ENCODE measurements at places on chromosomes 7 and 10. TPM values are rescaled to one million over a fixed set of nuclear protein-coding genes. Genes with fewer than 3 reads are reported as not detected.

GRCh38 chr10:28679581-28680357 is 2.4 kb downstream of the BAMBI start:
- no peak for DNase-seq
- no peak overlapping the region for H3K27ac ChIP-seq
- H3K4me1 ChIP-seq: peaks cover 46% of the 10 kb centered on the region
- no peaks in the 10 kb centered on the region for H3K27me3 ChIP-seq

DNA sequence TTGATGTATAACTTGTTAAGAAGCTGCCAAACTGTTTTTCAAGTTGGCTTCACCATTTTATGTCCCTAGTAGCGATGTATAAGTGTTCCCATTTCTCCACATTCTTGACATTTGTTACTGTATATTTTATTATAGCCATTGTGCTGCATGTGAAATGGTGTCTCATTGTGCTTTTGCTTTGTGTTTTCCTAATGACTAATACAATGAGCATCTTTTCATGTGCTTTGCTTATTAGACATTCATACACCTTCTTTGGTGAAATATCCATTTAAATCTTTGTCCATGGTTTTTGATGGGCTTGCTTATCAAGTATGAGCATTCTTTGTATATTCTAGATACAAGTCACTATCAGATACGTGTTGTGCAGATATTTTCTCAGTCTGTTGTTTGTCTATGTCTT is 203.0 kb downstream of the CCSER2 start:
- H3K4me3 ChIP-seq: no peak overlapping the region
- H3K36me3 ChIP-seq: no peaks in the 10 kb centered on the region
- peaks cover 12% of the 10 kb centered on the region for H3K4me1 ChIP-seq
- no peak for DNase-seq
- no peaks in the 10 kb centered on the region for H3K27me3 ChIP-seq

The GPER1 gene
- not detected for total RNA-seq

GRCh38 chr7:18429547-18429946 is 66.0 kb upstream of the HDAC9 start:
- no peaks in the 10 kb centered on the region for H3K27me3 ChIP-seq
- no peak overlapping the region for H3K4me3 ChIP-seq
- H3K27ac ChIP-seq: no peak overlapping the region
- no peak for DNase-seq
- no peaks in the 10 kb centered on the region for H3K36me3 ChIP-seq

The RAB19 gene
- 15.0 TPM for total RNA-seq

The NOLC1 gene
- 178 TPM for total RNA-seq

The ACSL5 gene
- total RNA-seq: not detected

The AIFM2 gene
- 3.2 TPM for total RNA-seq

- no peak overlapping the region for H3K27ac ChIP-seq
- no peak for DNase-seq
- peaks cover 4% of the 10 kb centered on the region for H3K27me3 ChIP-seq
- no peaks in the 10 kb centered on the region for H3K4me1 ChIP-seq
Measured at GRCh38 chr7:1677206-1678080, 7.4 kb downstream of the ELFN1 start.

GRCh38 chr10:17782921-17783665 is 26.1 kb upstream of the MRC1 start:
- H3K27ac ChIP-seq: no peak overlapping the region
- H3K4me1 ChIP-seq: no peaks in the 10 kb centered on the region
- no peaks in the 10 kb centered on the region for H3K36me3 ChIP-seq
- no peaks in the 10 kb centered on the region for H3K27me3 ChIP-seq
- no peak for DNase-seq
